Frontal cortex (tissue), 4 donors: ENCODE measurements at places on chromosomes 3 and 15.

DNA sequence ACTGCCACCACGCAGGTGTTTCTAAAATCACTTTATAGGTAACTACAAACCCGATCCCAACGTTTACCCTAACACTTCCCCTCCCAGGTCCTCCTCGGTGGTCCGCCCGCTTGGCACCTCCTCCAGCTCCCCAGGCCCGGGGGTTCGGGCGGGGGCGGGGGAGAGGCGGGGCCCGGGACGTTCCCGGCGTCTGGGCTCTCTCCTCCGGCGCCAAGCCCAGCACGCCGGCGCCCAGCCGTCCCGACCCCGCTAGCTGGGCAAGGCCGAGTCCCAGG is 562 bp downstream of the CGGBP1 start:
- DNase-seq, result no peak

DNA sequence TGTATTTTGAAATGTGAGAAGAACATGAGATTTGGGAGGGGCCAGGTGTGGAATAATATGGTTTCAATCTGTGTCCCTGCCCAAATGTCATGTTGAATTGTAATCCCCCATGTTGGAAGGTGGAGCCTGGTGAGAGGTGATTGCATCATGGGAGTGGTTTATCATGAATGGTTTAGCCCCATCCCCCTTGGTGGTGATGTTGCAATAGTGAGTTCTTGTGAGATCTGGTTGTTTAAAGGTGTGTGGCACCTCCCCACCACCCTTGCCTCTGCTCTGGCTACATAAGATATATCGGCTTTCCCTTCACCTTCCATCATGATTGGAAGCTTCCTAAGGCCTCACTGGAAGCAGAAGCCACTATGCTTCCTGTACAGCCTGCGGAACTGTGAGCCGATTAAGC is 23.9 kb upstream of the TMEM108 start:
- DNase-seq, result no peak

- no peak for DNase-seq
Observed at GRCh38 chr15:76433798-76434400, 97.3 kb downstream of the ISL2 start.

GRCh38 chr3:52539010-52539653 is 2.7 kb downstream of the UQCC5 start:
- no peak for DNase-seq

- no peak for DNase-seq
Observed at GRCh38 chr3:157683668-157684067, 180.5 kb upstream of the VEPH1 start.

GRCh38 chr15:50702762-50703334 is 16.3 kb upstream of the TRPM7 start:
- DNase-seq, result no peak

GRCh38 chr3:168307893-168308292 is 212.2 kb upstream of the GOLIM4 start:
- DNase-seq, result no peak

DNA sequence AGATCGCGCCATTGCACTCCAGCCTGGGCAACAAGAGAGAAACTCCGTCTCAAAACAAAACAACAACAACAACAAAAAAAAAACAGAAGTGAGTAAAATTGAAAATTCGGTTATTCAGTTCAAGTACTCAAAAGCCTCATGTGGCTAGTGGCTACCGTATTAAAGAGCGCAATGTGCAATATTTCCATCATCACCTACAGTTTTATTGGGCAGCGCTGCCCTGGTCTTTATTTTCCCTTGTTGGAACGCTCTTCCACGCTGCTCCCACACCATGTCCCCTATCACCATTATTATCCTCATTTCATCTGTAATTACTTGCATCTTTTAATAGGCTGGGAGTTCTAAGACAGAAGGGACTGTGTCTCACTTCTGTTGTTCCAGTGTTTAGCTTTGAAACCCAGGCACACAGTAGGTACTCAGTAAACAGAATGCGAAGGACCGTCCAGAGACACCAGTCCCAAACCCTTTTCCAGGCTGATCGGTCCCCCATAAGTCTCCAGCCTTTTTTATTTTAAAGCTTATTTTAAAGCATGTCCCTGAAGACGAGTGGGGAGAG is 423 bp upstream of the HACD3 start:
- no peak for DNase-seq

GRCh38 chr3:185205865-185206264 is 48.0 kb downstream of the EHHADH start:
- no peak for DNase-seq

DNA sequence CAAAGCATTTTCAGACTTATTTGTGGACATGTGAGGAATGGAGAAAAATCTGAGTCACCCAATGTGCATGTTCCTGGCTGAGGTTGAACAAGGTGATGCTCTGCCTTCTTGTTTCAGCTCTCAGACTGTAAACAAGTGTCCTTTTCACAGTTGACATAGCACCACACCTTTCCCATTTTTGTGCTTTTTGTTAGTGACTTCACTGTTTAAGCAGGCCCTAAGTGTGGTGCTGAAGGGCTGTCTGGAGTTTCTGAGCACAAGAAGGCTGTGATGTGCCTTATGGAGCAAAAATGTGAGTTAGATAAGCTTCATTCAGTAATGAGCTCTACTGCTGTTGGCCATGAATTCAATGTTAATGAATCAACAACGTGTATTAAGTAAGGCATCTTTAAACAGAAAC is 20.4 kb downstream of the ABI3BP start:
- DNase-seq, result no peak

GRCh38 chr3:14331251-14331650 is 71.2 kb upstream of the SLC6A6 start:
- DNase-seq, result no peak

DNA sequence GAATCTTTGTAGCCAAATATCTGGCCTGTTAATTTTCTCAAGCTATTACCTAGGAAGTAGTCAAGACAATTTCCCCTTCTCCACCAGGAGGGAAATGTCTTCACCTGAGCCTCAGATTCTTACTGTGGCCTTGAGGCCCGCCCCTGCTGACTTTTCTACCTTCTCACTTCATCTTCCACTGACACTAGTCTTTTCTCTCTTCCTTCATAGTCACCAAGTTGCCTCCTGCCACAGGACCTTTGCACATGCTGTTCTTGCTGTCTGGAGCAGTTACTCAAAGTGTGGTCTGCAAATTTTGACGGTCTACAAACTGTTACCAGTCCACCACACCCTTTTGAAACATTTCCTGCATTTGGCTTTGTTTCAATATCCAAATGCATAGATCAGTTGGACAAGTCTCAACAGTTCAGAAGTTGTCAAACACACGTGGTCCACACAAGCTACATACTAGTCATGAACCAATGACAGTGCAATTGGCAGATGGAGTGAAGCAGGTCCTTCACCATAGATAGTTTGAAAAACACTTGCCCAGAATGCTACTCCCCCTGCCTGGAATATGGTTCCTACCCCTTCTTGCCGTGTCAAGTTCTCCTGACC is 100.5 kb downstream of the OSBPL10 start:
- DNase-seq, result no peak

DNA sequence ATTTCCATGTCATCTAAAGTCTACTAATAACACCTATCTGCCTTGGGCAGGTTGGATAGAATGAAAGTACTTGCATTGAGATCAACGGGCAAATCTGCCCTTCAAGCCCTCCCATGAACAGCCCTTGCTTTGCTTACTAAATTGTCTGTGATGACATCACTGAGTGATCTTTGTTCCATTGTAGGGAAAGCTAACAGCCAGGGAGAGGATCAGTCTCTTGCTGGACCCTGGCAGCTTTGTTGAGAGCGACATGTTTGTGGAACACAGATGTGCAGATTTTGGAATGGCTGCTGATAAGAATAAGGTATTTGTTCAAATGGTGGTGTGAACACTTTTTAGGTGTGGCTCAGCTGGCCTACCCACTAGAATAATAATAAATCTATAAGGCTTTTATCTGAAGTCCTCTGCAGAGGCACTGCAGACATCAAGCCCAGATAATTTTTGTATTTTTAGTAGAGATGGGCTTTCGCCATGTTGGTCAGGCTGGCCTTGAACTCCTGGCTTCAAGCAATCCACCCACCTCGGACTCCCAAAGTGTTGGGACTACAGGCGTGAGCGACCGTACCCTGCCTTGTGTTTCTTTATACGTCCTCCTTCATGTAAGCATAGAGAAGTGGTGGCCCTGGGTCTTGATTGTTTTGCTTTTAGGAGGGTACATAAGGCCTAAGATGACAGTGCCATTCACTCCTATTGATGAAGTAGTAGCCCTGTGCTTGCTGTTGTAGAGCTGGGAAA is 5.7 kb downstream of the PCCB start:
- DNase-seq, result peak; percentile 39

DNA sequence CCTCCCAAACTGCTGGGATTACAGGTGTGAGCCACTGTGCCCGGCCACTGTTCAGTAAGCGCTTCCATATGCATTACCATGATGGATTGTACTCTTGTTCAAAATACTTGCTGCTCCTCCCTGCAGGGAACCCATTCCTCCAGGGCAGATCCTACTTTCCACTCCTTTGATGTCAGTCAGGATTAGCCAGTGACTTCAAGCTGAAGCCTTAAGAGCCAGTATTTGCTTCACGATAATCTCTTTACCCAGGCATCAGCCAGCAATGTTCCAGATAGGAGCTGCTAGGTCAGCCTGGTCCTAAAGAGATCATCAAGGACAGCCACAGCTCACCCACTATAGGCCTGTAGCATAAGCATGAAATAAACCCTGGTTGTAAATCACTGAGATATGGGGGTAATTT is 96.5 kb upstream of the UBE2E2 start:
- DNase-seq, result no peak

GRCh38 chr3:194189243-194189791 is 53.4 kb downstream of the HES1 start:
- no peak for DNase-seq

DNA sequence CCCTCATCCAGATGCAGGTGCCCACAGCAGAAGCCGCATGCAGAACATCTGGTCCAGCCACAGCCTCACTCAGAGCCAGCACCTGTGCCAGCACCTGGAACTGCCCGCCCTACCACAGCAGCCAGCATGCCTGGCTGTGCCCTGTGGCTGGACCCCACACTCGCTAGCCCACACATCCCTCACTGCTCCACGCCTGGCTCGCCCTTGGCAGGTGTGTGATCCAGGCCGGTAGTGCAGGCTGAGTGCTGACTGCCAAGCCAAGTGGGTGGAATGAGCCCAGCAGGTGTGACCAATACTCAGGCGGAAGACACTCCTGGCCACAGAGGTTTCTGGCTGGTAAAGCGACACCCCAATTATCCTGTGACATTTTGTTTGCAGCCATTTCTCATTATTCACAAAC is 162.4 kb upstream of the ROBO1 start:
- DNase-seq, result no peak

DNA sequence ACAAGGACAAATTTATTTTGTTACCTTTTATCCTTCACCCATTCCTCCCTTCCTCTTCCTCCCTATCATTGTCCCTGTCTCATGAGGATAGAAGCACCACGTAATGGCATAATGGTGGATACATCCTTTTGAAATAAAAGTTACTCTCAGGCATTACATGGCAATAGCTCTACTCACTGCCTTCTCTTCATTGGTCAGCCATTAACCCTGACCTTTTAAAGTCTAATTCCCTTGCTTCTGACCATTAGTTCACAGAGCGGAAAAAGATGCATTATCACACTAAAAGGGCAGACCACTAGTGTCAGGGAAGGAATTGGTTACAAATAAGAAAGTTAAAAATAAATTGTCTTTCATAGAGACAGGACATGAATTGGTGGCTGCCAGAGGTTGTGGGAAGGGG is 54.6 kb upstream of the EIF1B start:
- DNase-seq, result no peak

- DNase-seq, result no peak
Observed at GRCh38 chr15:52082197-52083036, 30.2 kb downstream of the BCL2L10 start.

DNA sequence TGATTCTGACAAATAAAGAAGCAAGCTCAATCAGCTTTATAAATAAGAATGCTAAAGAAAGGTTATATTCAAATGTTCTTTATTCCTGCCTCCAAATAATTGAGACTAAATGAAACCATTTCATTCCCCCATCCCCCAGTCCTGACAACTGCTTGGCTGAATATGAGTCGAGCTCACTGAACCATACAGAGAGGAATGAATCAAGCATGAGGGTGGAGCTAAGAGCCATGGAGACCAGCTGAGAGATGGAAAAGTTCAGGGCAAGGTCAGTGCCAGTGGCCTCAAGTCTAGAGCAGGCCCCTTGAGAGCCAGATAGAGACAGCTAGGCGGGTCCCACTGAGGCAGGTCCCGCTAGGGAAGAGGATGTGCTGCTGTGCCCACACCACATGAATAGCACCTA is 188.7 kb upstream of the EIF1B start:
- DNase-seq, result no peak

GRCh38 chr3:115648559-115648958 is 25.2 kb downstream of the GAP43 start:
- no peak for DNase-seq

- no peak for DNase-seq
Observed at GRCh38 chr3:13322324-13322723, 97.8 kb downstream of the NUP210 start.

- no peak for DNase-seq
Observed at GRCh38 chr3:2944628-2945027, 165.5 kb downstream of the IL5RA start.

DNA sequence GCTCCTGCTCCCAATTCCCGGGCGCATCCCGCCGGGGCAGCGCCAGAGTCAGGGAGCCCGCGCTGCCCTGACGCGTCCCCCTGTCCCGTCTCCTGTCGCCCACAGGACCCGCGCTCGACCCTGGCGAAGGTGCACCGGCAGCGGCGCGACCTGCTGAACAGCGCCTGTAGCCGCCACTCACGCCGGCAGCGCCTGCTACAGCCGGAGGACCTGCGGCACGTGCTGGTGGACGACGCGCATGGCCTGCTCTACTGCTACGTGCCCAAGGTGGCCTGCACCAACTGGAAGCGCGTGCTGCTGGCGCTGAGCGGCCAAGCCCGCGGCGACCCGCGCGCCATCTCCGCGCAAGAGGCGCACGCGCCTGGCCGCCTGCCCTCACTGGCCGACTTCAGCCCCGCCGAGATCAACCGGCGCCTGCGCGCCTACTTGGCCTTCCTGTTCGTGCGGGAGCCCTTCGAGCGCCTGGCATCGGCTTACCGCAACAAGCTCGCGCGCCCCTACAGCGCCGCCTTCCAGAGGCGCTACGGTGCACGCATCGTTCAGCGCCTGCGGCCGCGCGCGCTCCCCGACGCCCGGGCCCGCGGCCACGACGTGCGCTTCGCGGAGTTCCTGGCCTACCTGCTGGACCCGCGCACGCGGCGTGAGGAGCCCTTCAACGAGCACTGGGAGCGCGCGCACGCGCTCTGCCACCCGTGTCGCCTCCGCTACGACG is 16.9 kb downstream of the C3orf22 start:
- DNase-seq, result no peak

DNA sequence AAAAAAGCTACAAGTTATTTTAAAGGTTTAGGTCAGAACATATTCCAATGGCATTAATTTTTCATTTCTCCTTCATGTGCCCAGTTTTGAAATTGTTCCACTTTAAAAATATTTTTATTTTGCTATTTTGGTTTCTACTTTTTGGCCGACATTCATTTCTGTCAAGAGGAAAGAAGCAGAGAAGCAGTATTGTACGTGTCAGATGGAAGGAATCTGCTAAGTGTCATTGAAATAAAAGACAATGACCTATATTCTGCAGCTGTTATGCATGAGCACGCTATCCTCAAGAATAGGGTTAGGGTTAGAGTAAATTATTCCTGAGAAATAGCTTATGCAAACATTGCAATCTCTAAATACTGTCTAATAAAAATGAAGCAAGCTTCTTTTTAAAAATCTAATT is 941.7 kb downstream of the TUSC7 start:
- DNase-seq, result no peak

GRCh38 chr15:41855261-41855961 is 16.8 kb downstream of the PLA2G4B start:
- no peak for DNase-seq
